ENCODE measurements at places on chromosomes 11 and 22. TPM values are rescaled to one million over a fixed set of nuclear protein-coding genes. Genes with fewer than 3 reads are reported as not detected.

The C11orf42 gene
- not detected for total RNA-seq

- no peak for DNase-seq
These were observed 3.9 kb downstream of the GNB1L start for GRCh38 chr22:19850763-19851109.

- no peak for DNase-seq
These were observed 453.5 kb downstream of the LRRC4C start for GRCh38 chr11:41005986-41006385.

DNA sequence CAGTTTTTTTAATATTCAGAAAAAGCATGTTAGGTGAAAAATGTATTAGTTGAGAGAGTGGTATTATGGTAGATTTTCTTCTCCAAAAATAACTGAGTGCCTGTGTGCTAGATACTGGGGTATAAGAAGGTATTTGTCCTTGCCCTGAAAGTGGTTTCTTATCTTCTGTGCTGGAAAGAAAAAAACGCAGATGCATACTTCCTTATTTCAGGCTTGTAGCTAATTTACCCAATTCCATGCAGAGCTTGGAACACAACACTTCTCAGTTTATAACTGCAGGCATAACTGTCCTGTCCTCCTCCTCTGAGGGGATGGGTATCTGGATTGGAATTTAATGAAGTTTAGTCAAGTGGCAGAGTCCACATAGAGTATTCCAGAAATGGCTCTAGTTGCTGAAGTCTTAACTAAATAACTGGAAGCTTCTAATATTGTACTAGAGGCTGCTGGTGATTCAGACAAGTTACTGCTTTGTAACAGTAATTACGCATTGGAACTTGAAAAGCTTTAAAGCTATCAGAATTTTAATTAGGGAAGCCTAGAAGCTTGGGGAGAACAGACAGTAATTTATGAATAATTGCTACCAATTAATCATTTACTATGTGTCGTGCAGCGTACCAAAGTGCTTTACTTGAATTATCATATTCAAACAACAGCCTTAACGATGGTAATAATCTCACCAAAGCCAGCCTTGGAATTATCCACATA is 12.7 kb upstream of the C11orf91 start:
- DNase-seq: no peak

DNA sequence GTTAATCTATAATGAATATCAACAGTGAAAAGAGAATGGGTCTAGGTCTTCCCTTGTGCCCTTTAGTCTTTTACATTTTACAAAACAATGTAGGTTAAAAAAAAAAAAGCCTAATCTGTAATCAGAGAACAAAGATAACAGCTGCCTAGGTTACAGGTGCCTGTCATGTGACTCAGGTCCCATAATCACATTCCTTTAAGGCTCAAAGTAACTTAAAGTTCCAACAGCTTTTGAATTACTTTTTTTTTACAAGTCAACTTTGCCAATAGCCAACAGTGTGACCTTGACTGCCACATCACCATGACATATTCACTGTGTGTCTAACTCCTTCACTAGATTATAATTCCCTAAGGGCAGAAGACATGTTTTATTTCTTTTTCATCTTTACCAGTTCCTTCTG is 237.0 kb upstream of the API5 start:
- no peak for DNase-seq

- no peak for DNase-seq
These were observed 43.8 kb downstream of the SC5D start for GRCh38 chr11:121336279-121336937.
